ENCODE measurements at places on chromosomes 12 and 14. TPM values are rescaled to one million over a fixed set of nuclear protein-coding genes. Genes with fewer than 3 reads are reported as not detected.

DNA sequence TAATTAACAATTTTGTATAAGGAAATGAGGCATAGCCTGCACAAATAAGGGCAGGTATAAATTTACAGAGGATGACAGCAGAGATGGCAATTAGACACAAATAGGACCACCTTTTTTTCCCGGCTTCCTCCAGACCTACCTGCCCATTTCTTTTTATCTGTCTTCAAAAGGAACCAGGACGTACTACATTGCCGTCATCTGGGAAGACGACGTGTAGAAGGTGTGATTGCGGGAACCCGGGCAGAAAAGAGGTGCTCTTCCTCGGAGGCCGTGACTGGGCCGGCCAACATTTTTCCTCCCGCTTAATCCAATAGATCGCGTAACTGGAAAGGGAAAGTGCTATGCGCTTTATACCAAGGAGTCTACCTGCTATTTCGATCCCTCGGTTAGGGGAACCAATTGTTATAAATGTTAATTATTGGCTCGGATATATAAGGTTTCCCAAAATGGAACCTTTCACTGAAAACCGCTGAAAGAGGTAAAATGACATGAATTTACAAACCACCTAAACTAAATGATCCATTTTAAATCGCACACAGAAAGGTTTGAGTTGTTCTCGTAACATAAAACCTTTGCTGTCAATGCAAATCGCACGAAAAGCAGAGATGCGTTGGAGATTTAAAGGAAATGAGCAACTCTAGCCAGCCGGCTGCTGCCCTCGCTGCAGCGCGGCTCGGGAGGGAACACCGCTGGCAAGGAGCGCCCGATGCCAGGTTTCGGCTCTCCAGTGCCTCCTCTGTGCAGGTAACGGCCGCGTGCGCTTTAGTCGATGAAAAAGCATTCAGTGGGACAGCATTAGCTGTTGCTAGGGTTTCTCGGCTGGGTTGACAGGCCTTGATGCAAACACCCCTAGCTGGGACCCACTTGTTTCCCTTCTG is 2.8 kb upstream of the SIX1 start:
- DNase-seq = peak; percentile 64

DNA sequence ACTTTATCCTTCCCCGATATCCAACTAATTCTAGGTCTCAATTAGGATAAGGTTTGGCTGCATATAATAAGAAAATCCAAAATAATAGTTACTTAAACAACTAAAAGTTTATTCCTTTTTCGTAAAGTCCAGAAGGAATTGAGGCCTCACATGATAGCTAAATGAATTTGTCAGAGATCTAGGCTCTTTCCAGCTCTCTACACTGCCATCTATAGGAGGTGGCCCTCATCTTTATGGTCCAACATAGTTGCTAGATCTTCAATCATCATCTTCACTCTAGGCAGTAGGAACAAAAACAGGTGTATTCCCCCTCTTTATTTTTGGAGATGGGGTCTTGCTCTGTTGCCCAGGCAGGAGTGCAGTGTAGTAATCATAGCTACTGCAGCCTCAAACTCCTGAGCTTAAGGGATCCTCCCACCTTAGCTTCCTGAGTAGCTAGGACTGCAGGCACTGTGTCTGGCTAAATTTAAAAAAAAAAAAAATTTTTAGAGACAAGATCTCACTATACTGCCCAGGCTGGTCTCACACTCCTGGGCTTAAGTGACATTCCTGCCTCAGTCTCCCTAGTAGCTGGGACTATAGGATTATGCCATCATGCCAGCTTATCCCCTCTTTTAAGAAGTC is 46.5 kb upstream of the SAV1 start:
- DNase-seq = no peak

- DNase-seq = peak; percentile 54
Observed at GRCh38 chr12:71142016-71142415, 15.8 kb downstream of the TSPAN8 start.

- no peak for DNase-seq
Observed at GRCh38 chr12:62128175-62128975, 131.8 kb upstream of the USP15 start.

- no peak for DNase-seq
Observed at GRCh38 chr12:49470986-49471385, 67.8 kb upstream of the KCNH3 start.

GRCh38 chr12:130574402-130574801 is 141.7 kb downstream of the RIMBP2 start:
- DNase-seq = no peak

The FGD6 gene
- 21.4 TPM for total RNA-seq

The MYL2 gene
- total RNA-seq = 55.5 TPM

The DCN gene
- 470 TPM for total RNA-seq

The TAS2R13 gene
- total RNA-seq = 3.2 TPM

The ARHGEF40 gene
- 79.2 TPM for total RNA-seq

The LPAR5 gene
- total RNA-seq = 2.6 TPM

Data from tongue (tissue), 3 donors.